ENCODE measurements at places on chromosomes 6 and 20.

- DNase-seq, result no peak
These were observed 34.2 kb downstream of the MYLIP start for GRCh38 chr6:16163066-16163465.

DNA sequence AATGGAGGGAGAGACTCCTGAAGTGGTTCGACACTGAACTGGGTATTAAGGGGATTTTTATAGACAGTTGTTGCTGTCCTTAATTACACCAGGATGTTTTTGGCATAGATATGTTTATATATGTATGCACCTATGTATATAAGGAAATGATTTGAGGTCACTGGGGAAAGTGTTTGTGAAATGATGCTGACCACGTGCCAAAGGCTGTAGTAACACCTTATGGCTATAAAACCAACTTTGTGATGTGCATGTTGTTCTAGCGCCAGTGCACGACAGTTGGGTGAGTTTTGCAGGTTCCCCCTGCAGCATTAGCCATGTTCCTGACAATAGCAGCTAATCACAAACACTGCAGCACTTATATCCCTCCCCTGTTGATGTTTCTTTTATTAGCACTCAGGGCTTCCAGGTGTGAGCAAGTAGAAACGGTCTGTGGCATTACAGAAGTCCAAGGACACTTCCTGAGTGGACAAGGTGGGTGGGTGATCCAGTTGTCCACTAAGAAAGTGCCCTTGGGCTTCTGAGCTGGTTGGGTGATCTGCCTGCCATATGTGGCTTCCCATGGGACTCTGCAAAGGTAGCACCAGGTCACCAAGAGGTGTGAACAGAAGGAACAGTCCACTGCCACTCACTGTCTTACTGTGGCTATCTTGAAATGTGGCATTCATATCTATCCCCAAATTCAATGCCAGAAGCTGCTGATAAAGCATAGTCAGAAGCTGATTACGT is 63.0 kb upstream of the RBM24 start:
- no peak for DNase-seq

DNA sequence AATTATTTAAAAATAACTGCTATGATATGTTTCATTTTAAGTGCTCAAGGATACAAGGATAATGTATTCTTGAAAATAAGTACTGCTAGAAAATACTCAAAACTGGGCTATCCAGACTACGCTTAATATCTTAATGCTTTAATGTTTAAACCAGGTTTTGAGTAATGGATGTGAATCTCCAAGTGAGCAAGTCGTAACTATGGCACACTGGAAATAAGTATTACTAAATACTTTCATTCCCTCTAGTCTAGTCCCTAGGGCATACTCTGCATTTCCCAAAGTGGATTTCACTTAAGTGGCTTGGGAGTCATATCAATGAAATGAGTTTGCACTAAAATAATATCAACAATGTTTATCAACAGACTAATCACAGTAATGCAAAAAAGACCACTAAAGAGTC is 48.1 kb downstream of the HMGCLL1 start:
- no peak for DNase-seq

- no peak for DNase-seq
These were observed 62.6 kb downstream of the IGF2R start for GRCh38 chr6:160031442-160031841.

DNA sequence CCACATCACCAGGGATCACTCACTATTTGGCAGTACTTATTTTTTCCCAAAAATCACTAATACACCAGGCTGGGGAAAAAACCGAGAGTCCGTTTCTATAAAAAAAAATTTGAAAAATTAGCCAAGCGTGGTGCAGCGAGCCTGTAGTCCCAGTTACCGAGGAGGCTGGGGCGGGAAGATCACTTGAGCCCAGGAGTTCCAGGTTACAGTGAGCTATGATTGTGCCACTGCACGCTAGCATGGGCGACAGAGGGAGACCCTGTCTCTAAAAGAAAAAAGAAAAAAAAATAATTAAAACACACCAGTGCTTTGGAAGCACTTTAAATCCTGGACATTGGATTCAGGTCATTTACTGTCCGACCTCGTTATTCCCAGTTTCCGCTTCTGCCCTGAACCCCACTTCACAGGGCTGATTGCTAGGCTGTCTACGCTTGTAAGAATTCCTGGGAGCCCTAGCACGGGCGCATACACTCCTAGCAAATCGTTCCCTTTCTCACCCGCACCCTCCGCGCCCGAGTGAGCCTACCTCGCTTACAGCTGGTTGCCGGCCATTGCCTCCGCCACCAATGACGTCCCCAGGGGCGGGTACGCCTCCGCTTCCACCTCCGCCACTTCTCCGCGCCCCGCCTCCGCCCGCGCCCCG is at the start of gene TPMT:
Gene TPMT, minus strand, starts transcription at position 571 of the 643 bp plus-strand sequence. CDS start 5,950 bp downstream, outside the sequence.
- DNase-seq, result peak; percentile 41

DNA sequence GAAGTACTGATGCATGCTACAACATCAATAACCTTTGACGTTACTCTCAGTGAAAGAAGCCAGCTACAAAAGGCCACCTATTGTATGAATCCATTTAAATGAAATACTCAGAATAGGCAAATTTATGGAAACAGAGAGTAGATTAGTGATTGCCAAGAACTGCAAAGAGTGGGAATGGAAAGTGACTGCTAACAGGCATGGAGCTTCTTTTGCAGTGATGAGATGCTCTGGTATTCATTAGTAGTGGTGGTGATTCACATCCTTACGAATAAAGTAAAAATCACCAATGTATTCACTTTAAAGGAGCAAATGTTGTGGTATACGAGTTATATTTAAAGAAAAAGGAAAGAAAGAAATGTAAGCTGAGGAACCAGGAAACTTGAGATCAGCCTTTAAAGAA is 126.8 kb upstream of the SAMD5 start:
- no peak for DNase-seq

- DNase-seq, result no peak
These were observed 10.8 kb upstream of the GNRH2 start for GRCh38 chr20:3032624-3033023.

DNA sequence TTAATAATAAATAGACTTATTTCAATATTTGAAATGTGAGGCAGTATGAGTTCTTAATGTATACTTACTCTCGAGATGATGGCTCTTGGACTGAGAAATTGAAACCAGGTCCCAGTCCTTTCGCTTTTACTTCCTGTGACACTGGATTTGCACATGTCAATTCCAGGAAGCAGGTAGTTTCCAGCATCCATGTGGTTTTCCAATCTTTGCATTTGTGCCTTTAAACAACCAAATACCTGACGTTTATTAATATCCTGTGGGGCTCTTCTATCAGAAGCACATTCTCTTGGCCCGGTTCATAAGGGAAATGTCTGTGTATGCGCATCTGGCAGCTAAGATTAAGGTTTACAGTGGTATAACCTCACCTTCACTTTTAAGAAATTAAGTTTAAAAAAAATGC is 13.1 kb downstream of the UTRN start:
- no peak for DNase-seq

DNA sequence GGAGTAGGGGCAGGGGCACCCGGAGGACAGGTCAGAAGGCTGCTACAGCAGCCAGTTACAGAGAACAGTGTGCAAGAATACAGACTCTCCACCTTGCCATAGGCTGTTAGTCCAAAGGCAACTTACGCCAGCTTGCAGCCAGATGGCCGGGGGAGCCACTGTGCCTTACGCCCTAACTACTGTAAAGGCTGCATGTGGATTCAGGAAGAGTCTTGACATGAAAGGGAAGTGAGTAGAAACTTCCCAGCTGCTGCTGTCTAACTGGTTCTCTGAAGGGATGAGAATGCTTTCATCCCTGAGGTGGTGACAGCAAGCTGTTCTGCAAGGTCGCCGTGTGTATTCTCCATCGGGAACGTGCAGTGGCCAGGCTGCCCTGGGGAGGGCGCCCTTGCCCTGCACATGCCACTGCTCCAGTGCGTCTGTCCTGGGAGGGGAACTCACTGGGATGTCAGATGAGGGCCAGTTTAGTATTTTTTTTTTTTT is 46.1 kb downstream of the LYRM4 start:
- peak; percentile 25 for DNase-seq

GRCh38 chr6:106715922-106716321 is 86.5 kb downstream of the QRSL1 start:
- DNase-seq, result no peak

GRCh38 chr20:10654630-10655029 is 19.2 kb downstream of the JAG1 start:
- no peak for DNase-seq

GRCh38 chr6:110731196-110731595 is 84.1 kb downstream of the CDK19 start:
- DNase-seq, result no peak

- no peak for DNase-seq
These were observed 25.0 kb downstream of the TTBK1 start for GRCh38 chr6:43268355-43268700.

All from iPS DF 6.9 (cell line).